Frontal cortex (tissue), 4 donors: ENCODE measurements at places on chromosomes 6 and 20. TPM values are rescaled to one million over a fixed set of nuclear protein-coding genes. Genes with fewer than 3 reads are reported as not detected.

DNA sequence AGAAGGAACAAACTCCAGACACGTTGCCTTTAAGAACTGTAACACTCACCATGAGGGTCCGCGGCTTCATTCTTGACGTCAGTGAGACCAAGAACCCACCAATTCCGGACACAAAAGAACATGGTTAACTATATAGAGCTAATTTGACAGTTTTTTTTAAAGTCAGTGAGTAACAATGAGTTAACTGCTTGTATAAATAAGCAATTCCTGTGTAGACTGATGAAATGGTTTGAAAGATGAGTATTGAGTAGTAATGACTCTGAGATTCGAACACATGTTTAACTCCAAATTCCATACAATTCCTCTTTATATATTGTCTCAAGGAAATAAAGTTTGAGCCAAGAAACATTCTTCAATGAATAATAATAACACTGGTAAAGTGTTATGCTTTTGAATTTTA is 478.0 kb downstream of the MMUT start:
- no peak for DNase-seq

- no peak for DNase-seq
These were observed 36.0 kb upstream of the MPC1 start for GRCh38 chr6:166418691-166419143.

GRCh38 chr6:65110031-65110430 is 597.0 kb downstream of the EYS start:
- DNase-seq: no peak

DNA sequence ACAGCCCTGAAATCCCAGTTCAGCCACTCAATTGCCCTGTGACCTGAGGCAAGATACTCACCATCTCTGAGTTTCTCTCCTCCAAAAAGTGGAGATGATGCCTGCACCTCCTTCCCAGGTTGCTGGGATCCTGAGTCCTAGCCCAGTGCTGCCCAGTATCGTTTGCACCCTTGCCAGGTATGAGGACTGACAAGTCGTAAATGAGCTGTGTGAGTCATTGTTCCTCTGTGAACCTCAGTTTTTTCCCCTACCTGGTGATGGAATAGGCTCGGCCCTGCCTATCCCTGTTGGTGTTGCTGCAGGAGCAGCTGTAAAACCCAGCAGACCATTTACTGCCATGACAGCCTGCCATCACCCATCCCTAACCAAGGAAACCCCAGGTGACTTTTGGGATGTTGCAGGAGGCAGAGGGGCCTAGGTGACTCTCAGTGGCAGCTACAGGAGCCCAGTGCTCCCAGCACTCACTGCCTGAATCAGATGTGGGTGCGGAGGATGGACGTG is 229.3 kb downstream of the SYNDIG1 start:
- no peak for DNase-seq

- no peak for DNase-seq
These were observed 122.1 kb upstream of the SPACA1 start for GRCh38 chr6:87925373-87926060.

DNA sequence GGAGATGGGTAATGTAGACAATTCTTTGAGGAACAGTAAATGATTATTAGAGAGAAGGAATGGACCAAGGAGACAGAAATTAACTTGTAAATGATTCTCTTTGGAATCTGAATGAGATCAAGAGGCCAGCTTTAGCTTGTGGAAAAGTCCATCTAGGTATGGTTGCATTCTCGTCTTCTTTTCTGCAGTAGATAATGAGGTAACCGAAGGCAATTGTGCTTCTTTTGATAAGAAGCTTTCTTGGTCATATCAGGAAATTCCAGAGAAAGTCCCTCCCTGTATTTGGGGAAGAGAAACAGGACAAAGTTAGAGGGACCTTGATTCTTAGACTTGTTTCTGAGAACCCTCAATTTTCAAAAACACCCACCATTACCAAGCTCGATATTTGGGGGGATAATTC is 109.1 kb upstream of the PRSS16 start:
- DNase-seq: no peak

- peak; percentile 90 for DNase-seq
These were observed 7.8 kb downstream of the SYNGAP1 start for GRCh38 chr6:33427585-33428223.

GRCh38 chr6:143128681-143129015 is 68.0 kb downstream of the AIG1 start:
- no peak for DNase-seq

DNA sequence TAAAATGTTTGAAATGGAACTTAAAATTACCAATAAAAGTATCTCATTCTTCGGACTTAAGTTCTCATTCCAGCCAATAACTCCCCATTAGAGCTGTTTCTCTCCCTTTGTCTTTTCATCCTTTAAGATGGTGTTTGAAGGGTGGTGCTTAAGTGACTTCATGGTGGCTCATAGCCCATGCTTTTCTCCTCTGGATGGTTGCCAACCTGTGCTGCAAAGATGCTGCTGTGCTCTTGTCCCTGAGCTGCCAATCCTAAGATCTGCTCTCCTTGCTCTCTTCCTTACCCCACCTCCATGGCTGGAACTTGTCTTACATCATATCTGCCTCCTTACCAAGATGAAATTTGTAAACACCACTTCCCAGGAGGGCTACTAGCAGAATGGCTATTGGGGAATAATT is 31.6 kb upstream of the PNRC1 start:
- no peak for DNase-seq

- no peak for DNase-seq
These were observed 51.7 kb downstream of the PDE10A start for GRCh38 chr6:165611294-165611693.

DNA sequence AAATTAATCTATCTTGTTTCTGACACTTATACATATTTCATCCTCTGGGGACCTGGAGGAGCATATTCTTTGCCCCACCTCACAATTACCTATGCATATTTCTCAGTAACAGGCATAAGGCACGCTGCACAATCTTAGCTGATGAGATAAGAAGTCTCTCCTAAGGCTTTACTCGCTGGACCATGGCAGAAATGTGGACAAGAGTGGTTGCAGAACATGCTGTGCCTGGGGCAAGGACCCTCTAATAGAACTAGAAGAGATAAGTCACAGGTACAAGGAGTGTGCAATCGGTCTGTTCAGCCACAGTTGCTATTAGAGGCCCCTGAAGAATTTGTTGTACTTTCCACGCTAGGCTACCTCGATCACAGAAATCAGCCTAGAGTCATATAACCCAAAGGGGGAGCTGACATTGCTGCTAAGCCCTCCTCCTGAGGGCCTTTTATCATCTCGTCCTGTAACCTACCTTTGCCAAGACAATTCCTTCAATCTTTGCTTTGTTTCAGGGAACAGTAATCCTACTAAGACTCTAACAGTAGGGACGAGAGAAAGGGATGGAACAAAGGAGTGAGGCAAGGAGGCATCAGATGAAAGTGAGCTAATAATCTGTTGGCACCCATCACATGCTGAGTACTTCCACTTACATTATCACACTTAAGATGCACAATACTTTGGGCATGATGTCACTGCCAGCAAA is 16.1 kb upstream of the DEFB129 start:
- DNase-seq: no peak

The CNBD2 gene
- 1.6 TPM for total RNA-seq

DNA sequence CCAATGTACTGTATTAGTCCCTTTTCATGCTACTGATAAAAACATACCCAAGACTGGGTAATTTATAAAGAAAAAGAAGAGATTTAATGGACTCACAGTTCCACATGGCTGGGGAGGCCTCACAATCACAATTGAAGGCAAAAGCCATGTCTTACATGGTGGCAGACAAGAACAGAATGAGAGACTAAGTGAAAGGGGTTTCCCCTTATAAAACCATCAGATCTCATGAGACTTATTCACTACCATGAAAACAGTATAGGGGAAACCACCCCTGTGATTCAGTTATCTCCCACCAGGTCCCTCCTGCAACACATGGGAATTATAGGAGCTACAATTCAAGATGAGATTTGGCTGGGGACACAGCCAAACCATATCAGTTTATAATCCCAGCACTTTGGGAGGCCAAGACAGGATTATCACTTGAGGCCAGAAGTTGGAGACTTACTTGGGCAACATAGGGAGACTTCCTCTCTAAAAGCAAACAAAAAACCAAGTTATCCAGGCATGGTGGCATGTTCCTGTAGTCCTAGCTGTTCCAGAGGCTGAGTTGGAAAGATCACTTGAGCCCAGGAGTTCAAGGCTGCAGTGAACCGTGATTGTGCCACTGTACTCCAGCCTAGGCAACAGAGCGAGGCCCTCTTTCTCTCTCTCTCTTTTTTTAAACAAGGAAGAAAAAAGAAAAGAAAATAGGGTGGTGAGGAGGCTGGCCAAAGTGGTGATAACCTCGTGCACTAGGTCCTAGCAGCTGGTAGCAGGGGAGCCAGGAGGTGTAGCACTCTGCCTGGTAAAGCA is 22.9 kb upstream of the DDR1 start:
- no peak for DNase-seq

- DNase-seq: no peak
These were observed 188.8 kb downstream of the CDH26 start for GRCh38 chr20:60147004-60147403.

DNA sequence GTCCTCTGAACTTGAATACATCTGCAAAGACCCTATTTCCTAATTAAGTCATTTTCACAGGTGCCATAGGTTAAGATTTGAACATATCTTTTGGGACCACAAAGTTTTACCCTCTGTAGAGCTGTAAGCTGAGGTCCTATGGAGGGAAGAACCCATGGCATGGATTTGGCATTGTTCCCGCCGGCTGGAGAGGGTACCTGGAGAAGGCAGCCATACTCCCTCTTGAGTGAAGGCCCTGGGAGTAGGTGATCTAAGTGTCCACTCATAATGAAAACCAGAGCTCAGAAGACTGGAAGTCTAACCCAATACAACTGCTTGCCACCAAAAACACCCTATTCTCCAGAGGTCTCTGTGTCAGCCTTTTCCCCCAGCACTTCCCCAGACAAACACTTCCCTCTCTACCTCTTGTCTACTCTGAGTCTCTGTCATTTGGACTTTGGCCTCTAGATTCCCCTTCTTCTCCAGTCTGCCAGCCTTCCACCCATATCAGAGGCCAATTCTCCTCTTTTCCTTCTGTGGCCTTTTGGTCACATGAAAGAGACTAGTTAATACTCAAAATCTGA is 363.9 kb downstream of the MAFB start:
- DNase-seq: no peak

DNA sequence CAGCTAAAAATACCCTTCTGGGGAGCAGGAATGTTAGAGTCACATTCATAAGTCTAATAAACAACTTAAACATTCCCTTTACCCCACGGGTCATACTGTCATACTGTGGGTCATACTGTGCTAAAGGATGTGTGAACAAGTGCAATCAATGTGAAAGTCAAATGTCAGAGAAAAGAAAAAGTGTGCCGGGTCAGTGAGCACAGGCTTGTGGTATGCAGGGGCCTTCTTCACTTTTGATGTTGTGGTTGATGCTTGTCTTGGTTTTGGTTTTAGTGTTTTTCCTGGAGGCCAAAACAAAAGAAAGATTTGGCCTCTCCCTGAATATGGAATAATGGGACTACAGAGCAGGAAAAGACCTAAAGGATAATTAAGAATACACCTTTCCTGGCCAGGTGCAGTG is 267.9 kb upstream of the PLN start:
- no peak for DNase-seq

- DNase-seq: peak; percentile 29
These were observed 4.8 kb downstream of the SAMD10 start for GRCh38 chr20:63974402-63975200.

DNA sequence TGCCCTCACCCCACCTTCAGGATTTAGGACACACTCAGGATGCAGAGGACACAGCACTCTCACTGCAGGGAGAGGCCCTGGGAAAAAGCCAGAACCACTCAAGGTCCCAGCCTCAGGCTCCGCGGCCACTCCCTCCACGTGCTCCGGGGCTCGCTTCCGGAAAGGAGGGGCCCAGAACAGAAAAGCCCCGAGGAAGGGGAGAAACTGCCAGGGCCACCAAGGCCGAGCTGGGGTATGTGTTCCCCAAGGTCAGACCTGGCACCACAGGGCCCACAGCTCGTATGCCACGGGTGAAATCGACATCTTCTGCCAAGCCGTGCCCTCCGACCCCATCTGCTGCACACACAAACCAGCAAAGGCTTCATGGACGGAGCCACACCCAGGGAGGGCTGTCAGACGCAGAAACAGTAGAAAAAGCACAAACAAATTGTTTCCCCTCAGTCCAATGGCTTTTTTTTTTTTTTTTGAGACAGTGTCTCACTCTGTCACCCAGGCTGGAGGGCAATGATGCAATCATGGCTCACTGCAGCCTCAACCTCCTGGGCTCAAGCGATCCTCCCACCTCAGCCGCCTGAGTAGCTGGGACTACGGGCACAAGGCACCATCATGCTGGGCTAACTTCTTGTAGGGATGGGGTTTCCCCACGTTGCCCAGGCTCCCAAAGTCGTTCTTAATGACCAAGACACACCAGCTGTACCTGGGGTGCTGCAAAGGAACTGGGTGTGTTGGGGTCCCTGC is 33.4 kb downstream of the SLC2A4RG start:
- DNase-seq: no peak

DNA sequence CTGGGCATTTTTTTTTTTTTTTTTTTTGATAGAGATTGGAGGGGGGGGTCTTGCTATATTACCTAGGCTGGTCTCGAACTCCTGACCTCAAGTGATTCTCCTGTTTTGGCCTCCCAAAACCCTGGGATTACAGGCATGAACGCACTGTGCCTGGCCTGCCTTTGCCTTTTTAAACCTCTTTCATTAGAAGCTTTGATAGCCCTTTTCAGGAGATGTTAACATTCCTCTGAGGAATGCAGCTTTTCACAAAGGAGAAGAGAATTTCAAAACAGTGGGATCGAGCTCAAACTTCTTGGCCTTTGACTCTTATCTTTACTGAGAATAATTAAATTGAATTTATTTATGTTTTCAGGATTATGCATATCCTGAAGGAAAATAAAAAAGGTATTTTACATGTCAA is 31.3 kb downstream of the SLC26A8 start:
- DNase-seq: no peak

The GCNT2 gene
- total RNA-seq: 19.2 TPM

DNA sequence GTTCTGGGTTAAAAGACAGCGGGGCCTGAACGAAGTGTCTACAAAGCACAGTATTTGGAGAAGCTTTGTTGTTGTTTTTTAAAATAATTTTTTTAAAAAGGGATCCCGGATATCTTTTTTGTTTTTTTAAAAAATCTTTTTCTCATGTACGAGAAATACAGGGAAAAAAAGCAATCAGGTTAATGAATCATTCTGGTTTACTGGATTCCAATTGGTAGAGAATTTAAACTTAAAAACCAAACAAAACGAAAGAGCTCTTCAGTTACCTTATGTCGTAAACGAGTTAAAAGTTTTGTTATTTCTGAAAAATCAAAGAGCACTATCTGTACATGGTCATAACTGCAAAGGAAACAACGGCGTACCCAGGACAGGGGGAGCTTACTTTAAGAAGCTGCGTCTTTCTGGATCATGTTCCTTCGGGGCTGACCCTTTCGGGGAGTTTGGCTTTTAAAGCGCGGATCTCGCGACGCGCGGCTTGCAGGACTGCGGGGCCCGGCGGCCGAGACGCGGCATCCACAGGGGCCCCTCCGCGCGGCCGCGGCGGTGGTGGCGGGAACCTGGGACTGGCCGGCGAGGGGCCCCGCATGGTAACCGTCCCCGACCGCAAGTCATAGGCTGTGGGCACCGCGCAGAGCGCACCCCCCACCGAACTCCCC is 927 bp downstream of the IL20RA start:
- peak; percentile 22 for DNase-seq

- no peak for DNase-seq
These were observed 175.8 kb upstream of the SALL4 start for GRCh38 chr20:51978070-51978501.
